ENCODE measurements at places on chromosomes 2 and 18.

GRCh38 chr2:183868153-183868552 is 730.2 kb upstream of the ZNF804A start:
- no peak for DNase-seq

DNA sequence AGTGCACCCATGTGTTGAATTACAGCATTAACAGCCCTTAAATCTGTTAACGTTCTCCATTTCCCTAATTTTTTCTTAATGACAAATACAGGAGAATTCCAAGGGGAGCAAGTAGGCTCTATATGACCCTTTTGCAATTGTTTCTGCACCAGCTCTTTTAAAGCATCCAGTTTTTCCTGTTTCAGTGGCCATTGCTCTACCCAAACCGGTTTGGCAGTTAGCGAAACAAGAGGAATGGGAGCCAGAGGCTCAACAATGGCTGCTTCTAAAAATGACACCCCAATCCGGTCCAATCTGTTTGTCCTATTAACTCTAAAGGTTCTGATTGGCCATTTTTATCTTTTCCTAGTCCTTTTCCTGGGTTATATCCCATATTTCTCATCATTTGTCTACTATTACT is 15.1 kb upstream of the SUCLG1 start:
- DNase-seq = no peak

DNA sequence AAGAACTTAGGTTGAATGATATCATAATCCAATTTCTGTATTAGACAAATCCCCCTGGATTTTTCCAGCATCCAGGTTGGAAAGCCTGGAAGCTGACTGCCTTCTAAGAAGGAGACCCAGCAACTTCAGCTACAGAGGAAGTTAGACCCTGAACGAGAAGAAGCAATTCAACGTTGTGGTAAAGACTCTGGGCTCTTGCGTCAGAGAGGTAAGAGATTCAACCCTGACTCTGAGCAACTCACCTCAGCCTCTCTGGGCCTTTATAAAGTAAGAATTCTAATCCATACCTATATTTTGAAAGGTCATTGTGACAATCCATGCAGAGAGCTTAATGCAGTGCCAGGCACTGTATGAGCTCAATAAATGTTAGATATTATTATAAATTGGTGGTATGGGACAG is 9.7 kb downstream of the E2F6 start:
- DNase-seq = no peak

GRCh38 chr18:68263481-68263880 is 451.4 kb downstream of the TMX3 start:
- no peak for DNase-seq

GRCh38 chr2:42978887-42979415 is 186.6 kb upstream of the HAAO start:
- no peak for DNase-seq

GRCh38 chr2:37589298-37589697 is 82.1 kb downstream of the CDC42EP3 start:
- DNase-seq = no peak

- no peak for DNase-seq
These were observed 108.5 kb upstream of the CYRIA start for GRCh38 chr2:16774091-16774490.

- DNase-seq = no peak
These were observed 30.7 kb downstream of the ATP8B1 start for GRCh38 chr18:57772387-57772799.

DNA sequence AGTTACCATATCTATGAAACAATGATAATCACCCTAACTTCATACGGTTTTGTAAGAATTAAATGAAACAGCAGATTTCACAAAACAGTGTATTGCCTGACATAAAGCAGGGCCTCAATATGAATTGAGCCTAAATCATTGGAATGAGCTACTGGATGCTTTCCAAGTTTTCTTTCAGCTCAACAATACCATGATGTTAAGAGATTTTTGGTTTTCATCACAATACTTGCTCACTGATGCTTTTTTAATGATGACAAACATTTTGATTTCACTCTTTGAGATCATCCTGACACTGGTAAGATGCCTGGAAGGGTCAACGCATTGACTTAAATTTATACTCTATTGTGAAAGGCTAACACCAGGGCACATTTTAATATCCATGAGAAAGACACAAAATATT is 377.5 kb downstream of the ZNF521 start:
- no peak for DNase-seq

DNA sequence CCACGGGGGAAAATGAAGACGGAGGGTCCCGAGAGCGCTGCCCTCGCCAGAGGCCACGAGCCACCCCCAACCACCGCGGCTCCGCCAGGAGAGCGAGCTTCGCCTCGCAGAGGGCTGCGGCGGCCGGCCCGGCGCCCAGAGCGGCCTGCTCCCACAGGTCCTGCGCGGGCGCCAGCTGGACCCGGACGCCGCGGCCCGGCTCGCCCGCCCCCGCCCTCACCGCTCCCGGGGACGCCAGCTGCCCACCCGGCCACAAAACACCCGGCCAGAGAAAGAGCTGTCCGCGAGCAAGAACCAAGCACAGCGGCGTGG is 709 bp downstream of the PTPN2 start:
- no peak for DNase-seq

DNA sequence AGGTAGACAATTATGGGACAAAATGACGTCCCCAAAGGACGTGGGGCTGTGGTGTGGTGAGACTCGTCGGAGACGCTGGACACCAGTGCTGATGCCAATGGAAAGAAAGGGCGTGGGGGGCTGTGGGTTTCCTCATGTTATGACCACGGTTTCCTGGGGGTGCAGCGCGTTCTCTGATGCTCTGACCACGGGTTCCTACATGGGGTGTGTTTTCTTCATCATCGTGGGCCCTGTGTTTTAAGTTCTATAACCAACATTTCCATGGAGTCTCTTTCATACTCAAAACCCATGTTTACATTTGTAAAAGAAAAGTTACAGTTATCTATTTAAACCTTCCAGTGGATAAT is 141.6 kb downstream of the RTP5 start:
- DNase-seq = no peak

DNA sequence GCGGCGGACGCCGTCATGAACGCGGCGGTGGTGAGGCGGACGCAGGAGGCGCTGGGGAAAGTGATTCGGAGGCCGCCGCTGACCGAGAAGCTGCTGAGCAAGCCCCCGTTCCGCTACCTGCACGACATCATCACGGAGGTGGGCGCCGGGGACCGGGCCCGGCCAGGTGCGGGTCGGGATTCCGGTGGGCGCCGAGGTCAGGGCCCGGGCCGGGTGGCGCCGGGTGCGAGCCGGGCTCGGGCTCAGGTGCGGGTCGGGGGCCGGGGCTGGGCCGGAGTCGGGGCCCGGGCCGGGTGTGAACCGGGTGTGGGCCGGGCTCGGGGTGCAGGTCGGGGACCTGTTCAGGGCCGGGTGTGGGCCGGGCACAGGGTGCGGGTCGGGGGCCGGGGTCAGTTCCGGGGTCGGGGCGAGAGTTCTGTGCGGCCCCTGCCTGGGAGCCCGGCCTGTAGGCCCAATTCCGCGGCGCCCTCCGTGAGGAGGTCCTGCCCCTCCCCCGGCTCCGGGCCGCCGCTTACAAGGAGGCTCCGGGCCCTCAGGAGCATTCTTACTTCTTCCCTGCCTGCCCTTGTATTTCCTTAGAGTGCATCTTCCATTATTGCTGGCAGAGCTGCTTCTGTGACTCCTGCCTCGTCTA is 447 bp downstream of the TRAF3IP1 start:
- DNase-seq = no peak

DNA sequence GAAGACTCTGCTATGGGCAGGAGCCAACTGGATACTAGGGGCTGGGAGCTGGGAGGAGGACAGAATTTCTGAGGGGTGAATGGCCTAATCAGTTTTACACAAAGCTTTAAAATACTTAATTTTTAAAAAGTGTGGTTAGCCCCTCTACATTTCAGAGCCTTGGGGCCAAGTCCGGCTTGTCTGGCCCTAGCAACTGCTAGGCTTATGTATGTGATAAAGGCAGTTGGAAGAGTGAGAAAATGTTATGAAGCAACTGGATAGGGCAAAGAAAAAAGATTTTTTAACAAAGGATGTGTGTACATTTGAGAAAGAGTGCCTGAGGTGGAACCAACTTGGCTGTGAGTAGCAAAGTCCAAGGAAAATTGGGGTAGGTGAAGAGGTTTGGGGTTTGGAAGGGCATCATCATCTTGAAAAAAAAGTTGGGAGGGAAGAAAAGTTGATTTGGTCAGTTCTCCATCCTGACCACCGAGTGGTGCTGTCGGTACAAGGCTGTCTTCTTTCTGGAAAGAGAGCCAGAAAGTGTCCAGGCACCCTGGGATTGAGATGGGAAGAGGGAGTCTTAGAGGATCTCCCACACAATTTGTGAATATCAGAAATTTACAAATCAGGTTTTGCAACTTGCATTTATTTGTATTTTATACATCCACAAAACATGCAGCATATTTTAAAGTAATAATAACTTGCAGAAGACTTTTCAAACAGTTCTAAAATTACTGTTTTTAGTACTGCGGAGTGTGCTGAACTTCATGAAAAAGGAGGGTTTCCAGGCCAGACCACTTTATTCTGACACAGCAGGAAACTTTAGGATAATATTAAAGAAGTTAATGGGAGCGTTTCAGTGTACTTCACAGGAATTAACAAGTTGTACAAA is 10.5 kb upstream of the CDK15 start:
- DNase-seq = peak; percentile 45

- DNase-seq = no peak
These were observed 784.1 kb upstream of the CDH7 start for GRCh38 chr18:64966667-64967066.

DNA sequence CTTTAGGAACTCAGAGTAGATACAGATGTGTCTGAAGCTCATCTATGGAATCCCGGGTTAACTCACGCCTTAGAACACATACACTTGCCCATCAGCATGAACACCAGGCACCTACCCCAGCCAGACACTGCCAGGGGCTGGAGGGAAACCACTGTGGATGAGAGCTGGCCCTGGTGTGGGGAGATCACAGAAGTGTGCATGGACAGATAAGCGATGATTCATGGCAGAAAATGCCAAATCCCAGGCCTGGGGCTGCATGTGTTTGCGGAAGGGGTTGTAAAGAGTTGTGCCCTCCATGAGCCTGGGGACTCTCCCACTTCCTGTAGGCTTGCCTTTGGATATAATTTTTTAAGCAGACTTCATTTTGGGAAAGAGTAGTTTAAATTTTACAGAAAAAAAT is 193.4 kb downstream of the FHOD3 start:
- no peak for DNase-seq

- no peak for DNase-seq
These were observed 26.9 kb downstream of the INPP4A start for GRCh38 chr2:98471402-98472131.

GRCh38 chr2:228768818-228769217 is 502.3 kb downstream of the PID1 start:
- peak; percentile 82 for DNase-seq

DNA sequence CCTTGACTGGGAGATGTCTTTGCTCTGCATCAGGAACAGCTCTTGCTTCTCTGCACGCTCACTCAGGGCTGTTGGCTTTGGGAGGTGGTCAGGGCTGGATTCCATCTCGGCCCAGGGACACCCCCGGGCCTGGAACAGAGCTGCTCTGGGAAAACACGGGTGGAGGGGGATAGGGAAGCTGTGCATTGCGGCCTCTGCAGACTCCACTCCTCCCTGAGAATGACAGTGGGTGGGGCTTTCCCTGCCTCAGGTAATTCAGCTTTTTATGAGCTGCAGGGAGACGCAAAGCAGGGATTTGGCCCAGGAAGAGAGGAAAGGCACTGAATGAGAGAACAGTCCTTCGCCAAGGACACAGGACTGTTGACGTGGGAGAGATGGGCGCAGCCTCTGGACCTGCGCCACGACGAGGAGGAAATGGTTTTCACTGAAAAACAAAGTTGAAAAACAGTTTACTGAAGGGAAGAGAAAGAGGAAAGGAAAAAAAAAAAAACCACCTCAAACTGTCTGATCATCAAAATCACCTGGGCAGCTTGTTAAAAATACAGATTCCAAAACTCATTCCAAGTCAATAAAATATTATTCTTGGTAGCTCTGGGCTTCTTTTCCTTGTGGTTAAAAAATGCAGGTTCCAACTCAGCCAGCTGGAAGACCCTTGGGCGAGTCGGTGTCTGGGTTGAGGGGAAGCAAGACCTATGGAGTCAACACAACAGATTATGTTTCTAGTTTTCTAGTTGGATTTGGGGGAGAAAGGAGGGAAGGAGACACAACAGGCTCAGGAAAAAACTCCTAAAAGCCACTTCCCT is 194.0 kb downstream of the ZFP36L2 start:
- no peak for DNase-seq

DNA sequence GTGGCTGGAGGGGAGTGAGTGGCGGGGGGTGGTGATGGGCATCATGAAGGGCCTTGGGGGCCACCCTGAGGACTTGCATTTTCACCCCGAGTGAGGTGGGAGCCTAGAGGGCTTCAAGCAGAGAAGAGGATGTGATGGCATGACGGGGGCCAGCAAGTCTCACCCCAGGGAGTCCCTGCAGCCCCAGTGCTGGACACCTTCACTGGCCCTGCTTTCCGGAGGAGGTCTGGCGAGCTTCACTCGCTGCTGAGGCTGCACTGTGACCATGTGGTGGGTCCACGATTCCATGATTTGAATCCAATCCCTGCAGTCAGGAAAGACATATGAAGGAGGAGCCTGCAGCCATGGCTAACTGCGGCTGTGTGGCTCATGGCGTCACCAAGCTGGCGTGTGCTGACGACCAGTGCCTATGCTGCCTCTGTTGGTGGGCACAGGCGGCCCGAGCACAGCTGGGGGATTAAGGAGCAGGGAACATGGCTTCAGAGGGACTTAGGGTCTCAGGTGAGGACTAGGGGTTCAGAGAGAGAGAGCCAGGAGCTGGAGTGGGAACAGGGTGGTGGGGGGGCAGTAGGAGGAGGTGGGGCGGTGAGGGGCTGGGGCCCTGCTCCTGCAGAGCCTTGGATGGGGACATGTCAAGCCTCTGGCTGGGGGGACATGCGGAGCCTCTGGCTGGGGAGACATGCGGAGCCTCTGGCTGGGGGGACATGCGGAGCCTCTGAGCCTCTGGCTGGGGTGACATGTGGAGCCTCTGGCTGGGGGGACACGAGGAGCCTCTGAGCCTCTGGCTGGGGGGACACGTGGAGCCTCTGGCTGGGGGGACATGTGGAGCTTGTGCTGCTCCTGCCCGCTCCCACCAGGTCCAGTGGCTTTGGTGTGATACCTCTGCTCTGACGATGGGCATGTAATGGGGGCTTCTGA is 3.6 kb downstream of the ZAP70 start:
- no peak for DNase-seq

- DNase-seq = no peak
These were observed 38.5 kb downstream of the NCK2 start for GRCh38 chr2:105783151-105783738.

GRCh38 chr2:118112771-118113334 is 24.6 kb downstream of the INSIG2 start:
- peak; percentile 46 for DNase-seq

GRCh38 chr2:187500585-187501359 is 52.7 kb upstream of the CALCRL start:
- peak; percentile 14 for DNase-seq

All from fibroblast of skin of left quadriceps (primary cell).